Substantia nigra (tissue), 51 donors: ENCODE measurements at places on chromosomes 13 and 19.

- DNase-seq, result no peak
Observed at GRCh38 chr13:85725433-85725832, 73.8 kb downstream of the SLITRK6 start.

GRCh38 chr13:97627566-97627965, 193.6 kb downstream of the RAP2A start:
- DNase-seq, result no peak

DNA sequence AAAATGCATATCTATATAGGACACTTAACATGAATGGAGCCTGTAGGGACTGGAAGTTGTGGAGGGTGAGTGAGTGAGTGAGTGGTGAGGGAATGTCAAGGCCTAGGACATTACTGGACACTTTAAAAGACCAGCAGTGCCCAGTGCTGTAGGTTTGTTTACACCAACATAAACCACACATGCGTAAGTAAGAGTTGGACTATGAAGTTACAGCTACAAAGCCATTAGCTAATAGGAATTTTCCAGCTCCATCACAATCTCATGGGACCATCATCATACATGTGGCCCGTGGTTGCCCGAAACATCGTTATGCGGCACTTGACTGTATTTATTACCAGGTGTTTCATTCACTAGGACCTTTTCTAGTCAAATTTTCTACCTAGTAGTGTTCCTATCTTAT, 49.2 kb downstream of the LATS2 start:
- DNase-seq, result no peak

GRCh38 chr13:106492588-106493475, 42.6 kb downstream of the EFNB2 start:
- DNase-seq, result no peak

GRCh38 chr19:7953576-7953975, 10.1 kb upstream of the TIMM44 start:
- no peak for DNase-seq

DNA sequence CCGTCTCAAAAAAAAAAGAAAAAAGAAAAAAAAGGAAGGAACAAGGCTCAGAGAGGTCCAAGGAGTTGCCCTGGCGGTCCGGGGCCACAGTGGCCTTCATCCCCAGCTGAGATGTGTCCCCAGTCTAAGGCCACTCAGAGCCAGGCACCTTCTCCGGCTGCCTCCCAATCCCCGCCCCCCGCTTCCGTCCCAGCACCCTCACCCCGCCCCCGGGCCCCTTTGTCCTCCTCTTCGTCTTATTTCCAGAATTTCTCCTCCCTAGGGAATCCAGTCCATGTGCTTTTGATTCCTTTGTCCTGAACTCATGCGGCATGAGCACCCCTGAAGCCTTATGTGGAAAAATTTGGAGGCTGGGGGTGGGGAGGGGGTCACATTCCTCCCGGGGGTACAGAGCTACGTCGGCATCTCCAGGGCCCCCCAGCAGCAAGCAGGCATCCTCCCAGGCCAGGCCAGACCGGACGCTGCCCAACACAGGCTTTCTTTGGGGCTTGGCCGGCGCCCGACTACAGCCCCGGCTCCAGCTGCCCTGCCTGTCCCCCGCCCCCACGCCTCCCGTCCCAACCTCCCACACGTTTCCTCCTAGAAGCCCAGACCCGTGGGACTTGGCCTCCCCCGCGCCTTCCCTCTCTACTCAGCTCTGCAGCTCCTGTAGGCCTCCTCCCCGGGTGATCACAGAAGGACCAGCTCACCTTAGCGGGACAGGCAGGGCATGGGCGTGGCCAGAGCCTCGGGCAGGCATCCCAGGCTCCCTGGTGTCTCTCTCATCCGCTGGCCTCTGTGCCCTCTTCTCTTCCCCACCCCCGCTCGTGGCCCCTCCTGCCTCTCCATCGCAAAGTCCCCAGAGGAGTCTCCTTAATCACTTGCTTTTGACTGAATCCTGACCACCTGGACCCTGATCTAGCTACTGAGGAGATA, 17.8 kb upstream of the ADGRE5 start:
- peak; percentile 29 for DNase-seq

- no peak for DNase-seq
Observed at GRCh38 chr19:13931391-13932148, 6.6 kb downstream of the PODNL1 start.

DNA sequence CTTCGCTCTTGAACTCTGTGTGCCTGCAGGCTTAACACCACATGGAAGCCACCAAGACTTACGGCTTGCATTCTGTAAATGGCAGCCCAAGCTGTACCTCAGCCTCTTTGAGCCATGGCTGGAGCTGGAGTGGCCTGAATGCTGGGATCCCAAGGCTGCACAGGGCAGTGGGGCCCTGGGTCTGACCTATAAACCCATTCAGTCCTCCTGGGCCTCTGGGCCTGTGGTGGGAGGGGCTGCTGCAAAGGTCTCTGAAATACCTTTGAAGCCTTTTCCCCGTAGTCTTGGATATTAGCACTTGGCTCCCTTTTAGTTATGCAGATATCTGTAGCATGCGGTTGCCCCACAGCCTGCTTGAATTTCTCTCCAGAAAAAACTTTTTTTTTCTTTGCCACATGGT, 8.2 kb downstream of the TM9SF2 start:
- DNase-seq, result no peak

GRCh38 chr13:112056739-112057438, 10.1 kb upstream of the SOX1 start:
- DNase-seq, result no peak

DNA sequence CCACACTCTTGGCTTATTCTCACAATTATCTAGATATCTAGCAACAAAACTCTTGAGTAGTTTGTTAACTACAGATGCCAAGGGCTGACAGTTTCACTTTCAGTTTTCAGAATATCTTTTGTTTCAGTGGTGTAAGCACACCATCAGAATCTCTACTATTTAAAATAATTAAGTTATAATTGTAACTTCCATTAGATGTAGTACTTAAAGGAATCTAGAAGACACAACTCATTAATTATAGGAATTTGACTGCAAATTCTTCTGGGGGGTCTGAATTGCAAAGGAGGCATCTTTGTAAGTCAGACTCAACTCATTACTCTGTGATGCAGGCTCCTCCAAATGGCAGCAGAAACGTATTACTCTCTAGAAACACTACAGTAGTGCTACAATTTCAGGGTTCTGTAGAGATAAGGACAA, 44.9 kb upstream of the USPL1 start:
- DNase-seq, result no peak

- DNase-seq, result no peak
Observed at GRCh38 chr13:27962128-27962841, 6.8 kb downstream of the CDX2 start.

- DNase-seq, result no peak
Observed at GRCh38 chr19:41595258-41595889, 19.4 kb downstream of the CEACAM21 start.

DNA sequence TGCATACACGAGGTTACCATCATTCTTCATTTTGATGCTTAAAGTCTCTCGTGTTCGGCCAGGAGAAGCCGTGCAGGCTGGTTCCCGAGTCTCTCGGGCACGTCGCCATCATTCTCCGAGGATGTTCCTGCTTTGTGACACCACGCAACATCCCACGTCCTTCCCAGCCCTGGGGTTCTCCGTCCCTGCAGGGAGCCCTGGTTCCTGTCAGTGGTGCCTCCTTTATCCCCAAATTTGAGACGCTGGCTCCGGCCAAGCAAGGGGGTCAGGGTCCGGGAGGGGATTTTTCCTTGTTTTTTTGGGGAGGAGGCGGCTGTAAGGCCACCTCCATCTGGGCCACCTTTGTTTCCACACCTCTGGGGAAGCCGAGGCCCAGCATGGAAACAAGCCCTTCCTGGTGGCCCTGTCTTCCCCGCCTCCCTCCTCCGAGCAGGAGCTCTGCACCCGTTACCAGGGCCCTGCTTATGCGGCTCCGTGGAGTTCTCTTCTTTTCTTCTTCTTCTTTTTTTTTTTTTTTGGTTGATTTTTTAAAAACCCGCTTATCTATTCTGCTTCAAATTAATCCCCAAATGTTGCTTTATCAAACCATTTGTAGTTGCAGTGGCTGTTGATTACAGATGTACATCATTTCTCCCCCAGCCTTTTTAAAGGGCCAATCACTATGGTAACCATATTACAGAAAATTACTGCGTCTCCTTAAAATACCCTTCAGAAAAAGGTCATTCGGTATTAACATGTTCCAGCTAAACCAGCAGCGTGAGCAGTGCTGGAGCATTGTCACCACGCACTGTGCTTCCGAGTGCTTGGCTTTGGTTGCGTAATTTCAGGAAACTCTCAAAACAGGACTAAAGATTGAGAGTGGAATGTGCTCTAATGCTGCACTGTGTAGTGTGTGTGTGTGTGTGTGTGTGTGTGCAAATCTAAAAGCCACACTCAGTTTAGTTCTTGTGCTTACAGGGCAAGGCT, 50.4 kb downstream of the TEX29 start:
- DNase-seq, result no peak

GRCh38 chr13:53064731-53065130, 36.1 kb downstream of the OLFM4 start:
- no peak for DNase-seq

DNA sequence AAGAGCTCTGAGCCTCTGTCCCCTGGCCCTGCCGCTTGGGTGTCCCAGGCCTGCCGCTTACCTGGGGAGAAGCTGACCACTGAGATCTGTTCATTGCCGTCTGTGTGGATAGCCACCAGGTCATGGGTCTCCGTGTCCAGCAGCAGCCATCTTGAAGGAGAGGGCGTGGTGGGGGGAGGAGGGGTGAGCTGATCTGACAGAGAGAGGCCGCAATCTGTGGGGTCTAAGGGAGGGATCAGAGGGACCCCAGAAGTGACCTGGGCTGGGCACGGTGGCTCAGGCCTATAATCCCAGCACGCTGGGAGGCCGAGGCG, 14.6 kb upstream of the GPR4 start:
- DNase-seq, result no peak

DNA sequence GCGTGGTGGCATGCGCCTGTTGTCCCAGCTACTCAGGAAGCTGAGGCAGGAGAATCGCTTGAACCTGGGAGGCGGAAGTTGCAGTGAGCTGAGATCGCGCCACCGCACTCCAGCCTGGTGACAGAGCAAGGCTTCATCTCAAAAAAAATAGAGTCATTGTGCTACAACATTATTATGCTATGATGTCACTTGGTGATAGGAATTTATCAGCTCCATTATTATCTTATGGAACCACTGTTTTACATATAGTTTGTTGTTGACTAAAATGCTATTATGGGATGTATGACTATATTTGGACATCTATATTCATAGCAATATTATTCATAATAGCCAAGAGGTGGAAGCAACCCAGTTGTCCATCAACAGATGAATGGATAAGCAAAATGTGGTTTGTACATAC, 26.4 kb upstream of the SLC7A1 start:
- no peak for DNase-seq

- DNase-seq, result no peak
Observed at GRCh38 chr13:33554919-33555791, 262.8 kb upstream of the RFC3 start.

- no peak for DNase-seq
Observed at GRCh38 chr19:1482361-1483130, 3.5 kb upstream of the C19orf25 start.

DNA sequence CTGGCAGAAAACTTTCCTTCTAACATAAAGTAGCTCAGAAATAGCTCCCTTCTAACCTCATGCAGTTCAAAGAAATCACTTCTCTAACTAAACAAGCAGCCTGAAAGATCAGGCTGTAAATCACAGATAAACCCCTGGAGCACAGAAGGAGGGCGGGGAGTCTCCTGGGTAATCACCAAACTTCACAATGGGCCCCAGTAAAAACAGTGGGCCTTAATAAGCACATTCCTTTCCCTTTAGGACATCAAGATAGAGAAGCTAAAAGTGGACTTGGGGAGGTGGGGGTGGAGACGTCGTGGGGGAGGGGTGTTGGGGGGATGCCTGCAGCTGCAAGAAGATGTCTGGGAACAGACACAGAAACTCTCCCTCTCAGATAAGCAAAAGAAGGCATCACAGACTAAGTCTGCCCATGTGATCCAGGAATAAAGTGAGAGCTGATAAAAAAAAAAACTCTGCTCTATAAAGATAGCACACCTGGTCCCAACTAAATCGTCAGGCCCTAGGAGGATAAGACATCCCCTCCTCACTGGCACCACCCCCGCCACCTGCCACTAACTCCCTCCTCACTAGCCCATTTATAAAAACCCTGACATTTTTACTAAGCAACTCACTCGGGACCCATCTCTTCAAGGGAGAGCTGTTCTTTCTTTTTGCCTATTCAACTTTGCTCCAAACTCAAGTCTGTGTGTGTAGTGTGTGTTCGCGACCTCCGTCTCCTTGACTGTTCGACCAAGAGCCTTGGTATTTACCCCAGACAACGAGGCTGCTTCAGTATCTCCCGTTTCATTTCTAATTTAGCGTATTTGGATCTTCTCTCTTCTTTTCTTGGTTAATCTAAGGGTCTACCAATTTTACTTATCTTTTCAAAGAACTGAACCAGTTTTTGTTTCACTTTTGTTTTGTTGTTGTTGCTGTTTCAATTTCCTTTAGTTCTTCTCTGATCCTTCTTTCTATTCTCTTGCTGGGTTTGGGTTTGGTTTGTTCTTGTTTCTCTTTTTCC, 31.7 kb downstream of the DNAJC15 start:
- no peak for DNase-seq

DNA sequence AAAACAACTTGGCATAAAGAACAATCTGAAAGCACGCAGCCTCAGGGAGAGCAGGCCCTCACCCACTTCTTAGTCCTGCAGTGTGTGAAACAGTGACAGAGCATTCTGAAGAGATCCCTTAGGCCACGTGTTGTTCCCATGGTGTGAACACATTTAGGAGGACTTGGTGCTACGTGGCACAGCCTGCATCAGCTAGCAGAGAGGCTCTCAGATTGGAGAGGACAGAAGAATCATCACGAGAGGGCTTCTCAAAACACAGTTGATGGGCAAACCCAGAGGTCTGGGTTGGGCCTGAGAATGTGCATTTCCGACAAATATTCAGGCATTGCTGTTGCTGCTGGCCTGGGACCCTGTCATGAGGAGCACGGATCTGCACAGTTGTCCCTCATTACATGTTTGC, 26.1 kb upstream of the TFDP1 start:
- no peak for DNase-seq

GRCh38 chr19:11356676-11357550, 1.7 kb downstream of the PLPPR2 start:
- DNase-seq, result no peak

GRCh38 chr19:1213391-1214286, 8.1 kb downstream of the STK11 start:
- no peak for DNase-seq

- no peak for DNase-seq
Observed at GRCh38 chr13:60032851-60033250, 130.9 kb downstream of the DIAPH3 start.

GRCh38 chr19:11456659-11457058, 21.2 kb downstream of the PRKCSH start:
- DNase-seq, result no peak

GRCh38 chr19:39152066-39152465, 26.5 kb downstream of the PAK4 start:
- no peak for DNase-seq

DNA sequence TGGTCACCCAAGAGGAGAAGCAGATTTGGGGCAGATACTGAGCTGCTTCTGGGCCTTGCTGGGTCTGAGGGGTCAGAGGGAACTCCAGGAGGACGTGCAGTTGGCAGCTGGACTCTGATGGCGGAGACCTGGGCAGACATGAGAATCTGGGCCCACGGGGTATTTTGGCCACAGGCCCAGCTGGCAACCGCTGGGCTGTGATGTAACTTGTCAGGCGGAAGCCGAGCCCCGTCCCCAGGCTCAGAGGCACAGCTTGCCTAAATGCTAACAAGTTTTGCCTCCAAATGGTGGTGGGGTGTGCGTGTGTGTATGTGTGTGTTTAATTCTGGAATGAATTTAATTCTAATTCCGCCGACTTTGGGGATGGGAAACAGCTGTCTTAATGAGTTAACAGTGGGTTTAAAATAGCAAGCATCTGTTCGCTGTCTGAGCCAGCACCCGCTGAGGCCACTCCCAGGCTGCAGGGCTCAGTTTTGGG, 11.6 kb downstream of the ZNRF4 start:
- no peak for DNase-seq
